Urothelium cell line (cell line): ENCODE measurements at places on chromosomes 1 and 21.

- no peak for DNase-seq
Observed at GRCh38 chr1:11483581-11484320, 4.8 kb downstream of the DISP3 start.

DNA sequence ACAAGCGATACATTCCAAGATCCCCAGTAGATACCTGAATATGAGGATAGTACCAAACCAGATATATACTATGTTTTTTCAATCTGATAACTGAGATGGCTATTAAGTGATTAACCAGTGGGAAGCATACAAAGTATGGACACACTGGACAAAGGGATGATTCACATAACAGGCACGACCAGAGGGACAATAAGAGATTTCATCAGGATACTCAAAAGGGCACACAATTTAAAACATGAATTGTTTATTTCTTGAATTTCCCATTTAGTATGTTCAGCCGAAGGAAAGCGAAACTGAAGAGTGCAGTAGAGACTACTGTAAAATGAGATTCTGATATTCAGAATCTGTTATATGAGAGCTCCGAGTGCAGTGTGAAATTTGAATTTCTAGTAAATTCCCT is 10.6 kb downstream of the ZZZ3 start:
- DNase-seq, result no peak

DNA sequence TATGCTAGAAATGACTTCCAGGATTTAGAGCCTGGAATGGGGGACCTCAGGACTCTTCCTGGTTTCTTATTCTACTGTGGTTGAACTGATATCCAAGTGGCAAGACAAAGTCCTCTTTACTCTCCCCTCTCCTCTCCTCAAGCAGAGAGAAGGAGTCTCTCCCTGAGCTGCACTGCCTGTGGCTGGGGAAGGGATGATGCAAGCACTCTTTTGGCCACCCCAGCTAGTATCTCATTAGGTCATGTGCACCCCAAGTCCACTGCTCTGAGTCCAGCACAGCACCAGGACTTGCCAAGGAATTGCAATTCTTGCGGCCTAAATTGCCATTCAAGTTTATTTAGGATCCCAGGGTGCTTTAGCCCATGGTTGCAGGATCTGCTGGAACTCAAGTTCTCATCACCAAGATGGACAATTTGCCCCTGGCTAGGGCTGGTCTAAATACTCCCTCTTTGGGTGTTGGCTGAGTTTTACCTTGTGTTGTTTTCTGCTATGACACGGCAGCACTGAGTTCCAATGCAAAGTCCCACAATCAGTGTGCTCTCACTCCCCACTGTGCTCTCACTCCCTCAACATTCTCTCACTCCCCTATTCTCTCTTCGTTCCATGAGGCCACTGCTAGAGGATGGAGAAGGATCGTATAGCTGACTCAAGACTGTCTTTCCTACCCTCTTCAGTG is 172.2 kb downstream of the TM2D1 start:
- DNase-seq, result no peak

DNA sequence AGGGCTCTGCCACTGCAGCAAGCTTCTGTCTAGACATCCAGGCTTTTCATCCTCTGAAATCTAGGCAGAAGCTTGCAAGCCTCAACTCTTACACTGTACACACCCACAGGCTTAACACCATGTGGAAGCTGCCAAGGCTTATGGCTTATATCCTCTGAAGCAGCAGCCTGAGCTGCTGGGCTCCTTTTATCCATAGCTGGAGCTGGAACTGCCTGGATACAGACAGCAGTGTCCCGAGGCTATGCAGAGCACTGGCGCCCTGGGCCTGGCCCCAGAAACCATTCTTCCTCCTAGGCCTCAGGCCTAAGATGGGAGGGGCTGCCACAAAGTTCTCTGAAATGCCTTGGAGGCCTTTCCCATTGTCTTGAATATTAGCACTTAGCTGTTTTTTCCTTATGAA is 19.3 kb upstream of the POGK start:
- no peak for DNase-seq

DNA sequence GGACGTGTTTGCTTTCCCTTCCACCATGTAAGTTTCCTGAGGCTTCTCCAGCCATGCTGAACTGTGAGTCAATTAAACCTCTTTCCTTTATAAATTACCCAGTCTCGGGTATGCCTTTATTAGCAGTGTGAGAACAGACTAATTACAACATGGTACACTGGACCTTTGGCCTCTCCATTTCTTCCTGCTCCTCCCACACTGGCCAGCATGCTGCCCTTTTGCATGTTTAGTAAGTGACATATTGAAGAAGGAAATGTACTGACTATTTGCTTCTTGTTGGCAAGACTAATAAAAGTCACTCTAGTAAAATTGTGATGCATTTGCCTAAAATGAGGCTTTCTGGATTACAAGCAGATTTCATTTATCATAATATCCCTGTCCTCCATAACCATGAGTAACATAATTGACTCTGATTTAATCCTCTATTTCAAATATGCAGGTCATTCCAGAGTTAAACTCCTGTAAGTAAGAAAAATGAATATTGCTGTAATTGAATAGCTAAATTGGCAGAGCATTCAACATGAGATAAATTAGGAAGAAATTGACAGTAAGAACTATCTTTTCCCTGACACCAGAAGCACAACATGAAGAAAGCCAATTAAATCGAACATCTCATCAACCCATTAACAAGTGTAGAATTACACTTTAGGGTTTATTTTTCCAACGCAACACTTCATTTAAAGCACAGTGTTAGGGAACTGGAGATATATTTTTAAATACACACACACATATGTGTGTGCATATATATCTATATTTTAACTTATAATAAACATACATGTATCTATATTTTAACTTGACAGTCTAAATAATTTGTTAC is 427.8 kb upstream of the ZP4 start:
- DNase-seq, result no peak

GRCh38 chr1:41655632-41656031 is 171.1 kb upstream of the EDN2 start:
- no peak for DNase-seq

DNA sequence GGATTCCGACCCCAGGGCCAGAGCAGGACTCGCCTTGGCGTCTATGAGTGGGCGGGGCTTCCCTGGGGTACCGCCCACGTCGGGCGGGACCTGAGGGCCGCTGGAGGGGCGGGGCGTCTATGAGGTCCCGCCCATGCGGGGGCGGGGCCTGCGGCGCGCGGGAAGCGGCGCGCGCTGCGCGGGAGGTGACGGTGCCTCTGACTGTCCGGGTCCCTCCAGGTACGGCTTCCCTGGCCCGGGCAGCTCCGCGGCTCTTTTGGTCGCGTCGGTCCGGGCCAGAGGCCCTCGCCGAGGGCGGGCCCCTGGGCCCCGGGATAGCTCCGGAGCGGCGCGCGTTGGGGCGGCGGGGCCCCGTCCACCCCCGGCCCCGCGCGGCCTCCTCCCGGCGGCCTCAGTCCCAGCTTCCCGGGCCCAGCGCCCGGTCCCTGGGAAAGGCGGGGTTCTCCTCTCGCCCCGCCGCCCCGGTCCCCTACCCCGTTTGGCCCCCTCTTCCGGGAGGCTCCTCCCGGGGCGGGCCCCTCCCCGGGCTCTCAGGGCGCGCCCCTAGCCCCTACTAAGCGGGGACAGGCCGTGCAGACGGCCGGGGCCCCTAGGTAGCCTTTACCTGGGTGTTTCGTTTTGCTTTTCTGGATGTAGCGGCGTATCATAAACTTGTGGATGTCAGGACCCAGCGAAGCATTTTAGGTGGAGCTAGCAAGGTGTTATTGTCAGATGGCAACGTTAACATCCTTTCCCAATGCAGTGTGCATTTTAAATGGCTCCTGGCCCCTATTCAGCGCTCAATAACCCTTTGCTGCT is at the start of gene CHAF1B:
TSS of gene CHAF1B (plus strand) at position 160 of the 798 bp plus-strand sequence. CDS start 745 bp downstream, outside the sequence.
- DNase-seq, result peak; percentile 79

DNA sequence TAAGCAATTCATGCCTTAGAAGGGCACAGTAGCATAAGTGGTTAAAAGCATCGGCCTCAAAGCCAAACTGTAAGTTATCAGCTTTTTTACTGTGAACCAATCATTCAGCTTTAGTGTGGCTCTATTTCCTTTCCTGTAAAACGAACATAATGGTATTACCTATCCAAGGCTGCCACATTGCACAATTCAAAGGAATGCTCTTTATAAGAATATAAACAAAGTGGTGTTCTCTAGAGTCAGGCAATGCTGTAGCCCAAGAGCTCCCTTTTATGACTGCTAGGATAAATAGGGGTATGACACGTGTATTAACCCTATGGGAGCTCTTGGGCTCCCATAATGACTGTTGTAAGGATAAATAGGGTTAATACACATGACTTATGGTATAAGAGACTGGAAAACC is 25.4 kb downstream of the INTS7 start:
- DNase-seq, result no peak

- DNase-seq, result no peak
Observed at GRCh38 chr1:161305867-161306519, 3.8 kb downstream of the MPZ start.

DNA sequence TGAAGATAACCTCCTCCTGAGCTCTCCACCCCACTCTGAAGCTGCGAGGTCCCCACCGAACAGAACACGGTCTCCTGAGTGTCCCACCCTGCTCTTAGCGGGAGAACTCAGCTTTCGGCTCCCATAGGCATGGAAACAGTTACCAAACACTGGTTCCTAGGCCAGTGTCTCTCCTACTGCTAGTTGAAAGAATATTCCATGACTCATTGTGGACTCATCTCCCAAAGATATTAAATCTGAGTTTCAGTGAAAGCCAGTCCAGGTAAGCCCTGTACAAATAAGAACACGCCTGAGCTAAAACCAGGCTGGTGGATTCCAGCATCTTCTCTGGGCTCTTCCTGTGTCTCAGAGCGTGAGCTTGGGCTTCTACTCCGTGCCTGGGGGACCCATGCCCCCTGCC is 107.5 kb upstream of the CLDN14 start:
- peak; percentile 2 for DNase-seq

DNA sequence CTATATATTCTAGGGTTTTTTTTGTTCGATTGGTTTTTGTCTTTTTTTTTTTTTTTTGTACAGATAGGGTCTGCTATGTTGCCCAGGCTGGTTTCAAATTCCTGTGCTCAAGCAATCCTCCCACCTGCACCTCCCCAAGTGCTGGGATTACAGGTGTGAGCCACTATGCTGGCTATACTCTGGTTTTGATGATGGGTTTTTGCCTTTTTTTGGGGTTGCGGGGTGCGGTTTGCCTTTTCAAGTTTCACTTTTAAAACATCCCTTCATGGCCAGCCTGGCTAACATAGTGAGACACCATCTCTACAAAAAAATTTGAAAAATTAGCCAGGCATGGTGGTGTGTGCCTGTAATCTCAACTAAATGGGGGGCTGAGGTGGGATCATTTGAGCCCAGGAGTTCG is 10.0 kb downstream of the KDM5B start:
- no peak for DNase-seq

DNA sequence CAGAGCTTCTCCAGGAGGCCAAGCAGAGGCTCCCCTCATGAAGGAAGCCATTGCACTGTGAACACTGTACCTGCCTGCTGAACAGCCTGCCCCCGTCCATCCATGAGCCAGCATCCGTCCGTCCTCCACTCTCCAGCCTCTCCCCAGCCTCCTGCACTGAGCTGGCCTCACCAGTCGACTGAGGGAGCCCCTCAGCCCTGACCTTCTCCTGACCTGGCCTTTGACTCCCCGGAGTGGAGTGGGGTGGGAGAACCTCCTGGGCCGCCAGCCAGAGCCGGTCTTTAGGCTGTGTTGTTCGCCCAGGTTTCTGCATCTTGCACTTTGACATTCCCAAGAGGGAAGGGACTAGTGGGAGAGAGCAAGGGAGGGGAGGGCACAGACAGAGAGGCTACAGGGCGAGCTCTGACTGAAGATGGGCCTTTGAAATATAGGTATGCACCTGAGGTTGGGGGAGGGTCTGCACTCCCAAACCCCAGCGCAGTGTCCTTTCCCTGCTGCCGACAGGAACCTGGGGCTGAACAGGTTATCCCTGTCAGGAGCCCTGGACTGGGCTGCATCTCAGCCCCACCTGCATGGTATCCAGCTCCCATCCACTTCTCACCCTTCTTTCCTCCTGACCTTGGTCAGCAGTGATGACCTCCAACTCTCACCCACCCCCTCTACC is 19.1 kb downstream of the CSF1 start:
- no peak for DNase-seq

DNA sequence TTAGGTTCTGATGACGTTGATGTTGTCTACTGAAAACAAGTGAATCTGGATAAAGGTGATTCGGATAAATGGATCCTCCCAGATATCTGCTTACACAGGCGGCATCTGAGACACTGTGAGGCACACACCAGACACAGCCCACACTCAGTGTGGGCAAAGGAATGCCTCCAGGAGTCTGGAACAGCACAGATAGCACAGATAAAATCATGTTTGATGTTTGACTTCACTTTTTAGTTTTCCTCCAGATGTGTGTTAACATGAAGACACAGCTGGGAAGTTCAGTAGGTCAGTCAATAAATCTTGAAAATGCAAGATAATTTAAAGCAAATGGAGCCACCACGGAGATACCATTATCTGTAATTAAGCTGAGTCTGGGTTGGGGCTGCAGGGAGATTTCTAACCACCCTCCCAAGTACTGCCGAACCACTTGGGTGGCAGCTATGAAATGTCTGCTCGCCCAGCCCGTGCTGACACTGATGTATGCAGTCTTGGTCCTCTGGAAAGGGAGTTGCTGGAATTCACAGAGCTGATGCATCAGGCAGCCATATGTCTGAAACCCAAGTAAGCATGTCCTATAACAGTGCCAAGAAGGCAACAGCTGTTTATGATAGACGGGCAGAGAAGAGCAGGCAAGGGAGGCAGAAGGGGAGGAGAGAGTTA is 11.7 kb downstream of the CAPN9 start:
- DNase-seq, result no peak

DNA sequence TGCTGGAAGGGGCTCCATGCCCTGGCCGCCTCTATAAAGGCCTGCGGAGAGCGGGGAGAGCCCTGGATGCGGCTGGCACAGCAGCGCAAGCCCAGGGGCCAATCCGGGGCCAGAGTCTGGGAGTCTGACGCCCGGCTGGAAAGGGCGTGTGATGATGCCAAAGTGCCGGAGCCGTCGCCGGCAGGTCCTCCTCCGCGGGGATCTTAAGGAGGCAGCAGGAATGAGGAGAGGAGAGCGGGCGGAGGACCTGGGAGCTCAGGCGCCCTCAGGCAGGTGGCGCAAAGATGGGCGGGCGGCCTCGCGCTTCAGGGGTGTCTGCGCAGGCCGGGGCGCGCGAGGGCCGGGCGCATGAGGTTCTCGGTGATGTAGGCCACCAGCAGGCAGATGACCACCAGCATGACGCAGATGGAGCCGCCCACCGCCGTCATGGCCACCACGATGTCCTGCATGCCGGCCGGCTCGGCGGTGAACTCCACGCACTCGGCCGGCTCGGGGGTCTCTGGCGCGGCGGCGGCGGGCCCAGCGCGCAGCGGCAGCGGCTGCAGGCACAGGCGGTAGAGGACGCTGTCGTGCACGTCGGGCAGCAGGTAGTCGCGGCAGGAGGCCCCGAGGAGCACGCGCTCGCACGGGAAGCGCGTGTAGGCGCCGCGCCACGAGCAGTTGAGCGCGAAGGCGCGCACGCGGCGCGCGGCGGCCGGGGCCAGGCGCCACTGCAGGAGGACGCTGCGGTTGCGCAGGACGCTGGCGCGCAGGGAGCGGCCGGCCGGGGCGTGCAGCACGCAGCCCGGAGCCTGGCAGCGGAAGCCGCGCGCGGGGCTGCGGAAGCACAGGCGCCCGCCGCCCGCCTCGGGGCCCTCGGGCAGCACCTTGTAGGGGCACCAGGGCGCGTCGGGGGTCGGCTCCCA is 653 bp downstream of the FNDC10 start:
- no peak for DNase-seq

- peak; percentile 81 for DNase-seq
Observed at GRCh38 chr1:3170561-3171453, 101.8 kb downstream of the PRDM16 start.

GRCh38 chr1:190957565-190957964 is 479.9 kb upstream of the BRINP3 start:
- no peak for DNase-seq
